Activated CD4-positive, alpha-beta T cell treated with anti-CD3 and anti-CD28 coated beads, Interleukin-2, amount 10 ng/mL, durations not matched to agents 24 days and 14 days (primary cell): ENCODE measurements at places on chromosomes 16 and 17. TPM values are rescaled to one million over a fixed set of nuclear protein-coding genes. Genes with fewer than 3 reads are reported as not detected.
A peak's percentile ranks its signal among the peaks of the same experiment; 100 is the strongest.

GRCh38 chr17:37317867-37318266 is 57.9 kb upstream of the C17orf78 start:
- no peak for DNase-seq

DNA sequence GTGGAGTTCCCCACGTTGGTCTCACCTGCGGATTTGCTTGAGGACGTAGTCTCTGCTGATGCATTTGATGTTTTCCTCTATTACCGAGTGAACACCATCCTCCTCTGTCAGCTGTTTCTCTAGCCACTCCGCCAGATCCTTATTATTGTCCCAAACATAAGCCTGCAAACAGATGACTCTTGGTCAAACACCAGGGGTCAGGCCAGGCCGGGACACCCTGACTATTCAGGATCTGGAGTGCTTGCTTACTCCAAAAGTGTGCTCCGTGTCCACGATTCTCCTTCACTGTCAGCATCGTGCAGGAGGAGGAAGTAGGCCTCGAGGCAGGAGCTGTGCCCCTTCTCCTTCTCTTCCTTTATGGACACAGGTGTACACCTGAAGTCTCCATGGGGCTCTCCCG is 140.2 kb downstream of the AATF start:
- no peak for DNase-seq

CCL4 gene
- 351 and 370 TPM in 2 replicates for total RNA-seq

HASPIN gene
- total RNA-seq = 25.1 and 25.3 TPM in 2 replicates

DNA sequence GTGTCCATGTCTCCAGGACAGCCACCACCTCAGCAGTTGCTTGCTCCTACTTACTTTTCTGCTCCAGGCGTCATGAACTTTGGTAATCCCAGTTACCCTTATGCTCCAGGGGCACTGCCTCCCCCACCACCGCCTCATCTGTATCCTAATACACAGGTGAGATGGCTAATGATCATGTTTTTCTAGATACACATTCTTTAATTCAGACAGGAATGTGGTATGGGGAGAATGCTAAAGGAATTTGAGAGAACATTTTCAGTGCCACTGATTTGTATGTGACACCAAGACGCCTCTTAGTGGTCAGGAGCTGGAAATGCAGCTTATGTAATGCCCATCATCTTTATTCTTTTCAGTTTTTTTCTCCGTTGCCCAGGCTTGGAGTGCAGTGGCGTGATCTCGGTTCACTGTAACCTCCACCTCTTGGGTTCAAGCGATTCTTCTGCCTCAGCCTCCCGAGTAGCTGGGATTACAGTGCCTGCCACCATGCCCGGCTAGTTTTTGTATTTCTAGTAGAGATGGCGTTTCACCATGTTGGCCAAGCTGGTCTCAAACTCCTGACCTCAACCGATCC is 8.9 kb upstream of the RAPGEFL1 start:
- DNase-seq = peak; percentile 79

DNA sequence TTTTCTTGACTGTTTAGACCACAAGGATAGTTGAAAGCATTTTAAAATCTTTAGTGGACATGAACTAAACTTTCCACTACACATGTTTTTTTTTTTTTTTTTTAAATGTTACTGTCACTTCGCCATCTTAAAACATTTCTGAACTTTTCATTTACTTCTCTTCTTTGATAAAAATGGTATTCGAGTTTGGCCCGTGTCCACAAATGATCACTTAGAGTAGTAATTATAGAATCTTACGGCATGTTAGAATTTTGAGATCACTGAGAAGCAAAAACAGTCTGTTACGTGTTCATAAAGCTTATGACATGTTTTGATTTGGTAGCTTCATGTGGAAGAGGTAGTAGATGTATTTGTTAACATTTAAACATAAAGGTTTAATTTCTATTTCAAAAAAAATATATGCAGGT is 1.1 kb downstream of the NSRP1 start:
- peak; percentile 18 for DNase-seq

TBC1D3C gene
- total RNA-seq = not detected in 2 replicates

STX1B gene
- 0.75 and 0.78 TPM in 2 replicates for total RNA-seq

DNA sequence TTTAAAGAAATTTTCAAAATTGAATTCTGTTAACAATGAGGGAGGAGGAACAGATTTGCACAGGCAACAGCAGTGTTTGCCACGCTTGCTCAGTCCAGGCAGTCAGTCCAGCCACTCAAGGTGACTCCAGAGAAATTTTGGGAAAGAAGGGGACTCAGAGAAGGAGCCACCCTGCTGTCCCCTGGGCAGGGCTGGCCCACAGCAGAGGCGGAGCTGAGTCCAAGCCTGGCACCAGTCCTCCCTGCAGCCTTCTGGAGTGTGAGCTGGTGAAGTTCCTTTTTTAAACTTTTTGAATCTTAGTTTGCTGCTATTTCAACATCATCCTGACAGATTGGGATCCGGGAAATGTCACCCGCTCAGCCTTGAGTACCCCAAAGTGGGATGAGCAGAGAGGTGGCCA is 14.5 kb upstream of the SLC47A2 start:
- DNase-seq = no peak

NTN1 gene
- 0.43 and 0.51 TPM in 2 replicates for total RNA-seq

GRCh38 chr17:39706921-39707337 is 7.1 kb downstream of the ERBB2 start:
- DNase-seq = no peak

C16orf89 gene
- total RNA-seq = not detected in 2 replicates

DNA sequence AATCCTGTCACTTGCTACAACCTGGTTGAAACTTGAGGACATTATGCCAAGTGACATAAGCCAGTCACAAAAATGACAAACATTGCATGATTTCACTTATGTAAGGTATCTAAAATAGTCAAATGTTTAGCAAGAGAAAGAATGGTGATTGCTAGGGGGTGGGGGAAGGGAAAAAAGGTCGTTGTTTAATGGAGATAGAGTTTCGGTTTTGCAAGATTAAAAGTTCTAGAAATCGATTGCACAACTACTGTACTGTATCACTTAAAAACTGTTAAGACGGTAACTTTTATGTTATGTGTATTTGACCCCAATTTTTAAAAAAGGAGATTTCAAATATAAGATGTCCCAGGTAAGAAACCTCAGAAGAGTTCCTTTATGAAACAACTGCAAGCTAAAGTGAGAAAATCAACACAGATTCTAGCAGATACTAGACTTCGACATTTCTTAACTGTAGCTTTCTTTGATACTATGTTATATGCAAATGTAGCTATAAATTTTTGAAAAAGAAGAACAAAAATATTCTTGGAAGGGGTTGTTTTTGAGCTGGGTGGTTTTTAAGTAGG is 5.9 kb downstream of the MEOX1 start:
- DNase-seq = no peak

DNA sequence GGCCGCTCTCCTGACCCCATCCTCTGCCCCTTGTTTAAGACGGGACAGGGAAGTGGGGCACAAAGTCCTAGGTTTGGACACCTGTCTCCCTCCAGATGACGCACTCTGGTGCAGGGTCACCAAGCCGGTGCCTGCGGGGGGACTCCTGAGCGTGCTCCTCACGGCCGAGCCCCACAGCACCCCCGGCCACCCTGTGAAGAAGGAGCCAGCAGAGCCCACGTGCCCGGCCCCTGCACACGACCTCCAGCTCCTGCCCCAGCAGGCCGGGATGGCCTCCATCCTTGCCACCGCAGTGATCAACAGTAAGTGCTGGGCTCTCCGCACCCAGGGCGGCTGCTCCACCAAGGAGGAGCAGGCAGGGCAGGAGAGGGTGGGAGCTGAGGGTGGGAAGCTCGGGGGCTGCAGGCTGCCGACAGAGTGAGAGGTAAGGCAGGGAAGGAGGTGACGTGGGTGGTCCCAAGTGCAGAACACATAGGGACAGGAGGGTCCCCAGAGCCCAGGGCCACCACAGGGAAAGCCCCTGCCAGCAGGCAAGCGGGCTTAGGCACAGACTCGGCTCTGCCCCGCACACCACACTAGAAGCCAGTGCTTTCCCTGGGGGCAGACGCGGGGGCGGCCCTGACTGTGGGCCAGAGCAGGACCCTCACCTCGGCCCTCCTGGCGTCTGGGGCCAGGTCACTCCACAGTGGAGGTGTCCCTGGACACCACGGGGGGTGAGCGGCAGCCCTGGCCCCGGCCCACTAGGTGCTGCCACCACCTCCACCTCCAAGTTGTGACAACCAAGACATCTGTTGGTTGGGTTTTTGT is 42.1 kb upstream of the ZC3H18 start:
- no peak for DNase-seq

DNA sequence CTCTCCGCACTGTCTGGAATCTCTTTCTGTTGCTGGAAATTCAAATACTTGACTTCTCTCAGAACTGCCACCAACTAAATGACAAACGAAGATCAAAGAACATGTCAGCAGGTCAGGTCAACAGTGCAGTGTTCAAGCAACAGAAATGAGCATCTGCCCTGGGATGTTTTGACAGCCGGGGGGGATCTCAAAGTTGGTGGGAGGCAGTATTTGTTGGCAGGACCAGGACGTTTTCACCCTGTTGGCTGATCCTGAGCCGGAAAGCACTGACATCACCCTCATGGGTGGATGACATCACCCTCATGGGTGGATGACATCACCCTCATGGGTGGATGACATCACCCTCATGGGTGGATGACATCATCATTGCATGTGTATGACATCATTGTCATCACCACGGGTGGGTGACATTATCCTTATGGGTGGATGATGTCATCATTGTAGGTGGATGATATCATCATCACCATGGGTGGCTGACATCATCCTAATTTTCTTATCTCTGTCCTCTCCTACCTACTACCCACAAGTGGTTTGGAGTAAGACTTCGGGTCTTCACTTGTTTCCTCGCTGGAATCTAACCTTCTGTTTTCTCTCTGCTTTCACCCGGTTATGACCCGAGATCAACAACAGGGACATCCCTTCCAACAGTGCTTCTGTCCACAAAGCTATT is 18.9 kb downstream of the DNAH17 start:
- peak; percentile 64 for DNase-seq

- DNase-seq = no peak
These were observed 3.5 kb upstream of the CNEP1R1 start for GRCh38 chr16:50021544-50021943.

- no peak for DNase-seq
These were observed 29.9 kb downstream of the PARN start for GRCh38 chr16:14600164-14600563.

GRCh38 chr17:28057731-28058246 is 15.3 kb downstream of the NLK start:
- DNase-seq = no peak

GRCh38 chr16:15879255-15879811 is 9.1 kb downstream of the CEP20 start:
- DNase-seq = no peak

IST1 gene
- total RNA-seq = 149 and 156 TPM in 2 replicates
